Activated gamma-delta T cell treated with anti-CD3 and anti-CD28 coated beads, Interleukin-2, amount 50 U/mL, for 16 hours (primary cell): ENCODE measurements at places on chromosomes 1 and 21.

DNA sequence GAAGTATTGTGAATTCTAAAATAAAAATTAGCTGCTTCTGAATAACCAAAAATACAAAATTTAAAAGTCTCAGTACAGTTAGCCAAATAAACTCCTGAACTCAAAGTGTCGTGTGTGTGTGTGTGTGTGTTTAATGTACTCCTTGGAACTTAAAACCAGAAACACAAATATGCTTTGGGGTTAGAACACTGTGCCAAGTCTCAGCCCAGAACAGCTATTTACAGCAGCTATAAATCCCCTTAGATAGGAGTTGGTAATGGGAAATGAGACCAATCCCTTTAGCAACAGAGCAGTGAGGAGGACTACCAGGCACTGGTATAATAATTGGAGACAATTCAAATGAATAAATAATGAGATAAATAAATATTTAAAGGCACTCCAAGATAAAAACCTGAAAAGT lies 83.1 kb downstream of the PATJ start:
- no peak for DNase-seq

- no peak for DNase-seq
These were observed 78.8 kb upstream of the KLHDC7A start for GRCh38 chr1:18401921-18402320.

DNA sequence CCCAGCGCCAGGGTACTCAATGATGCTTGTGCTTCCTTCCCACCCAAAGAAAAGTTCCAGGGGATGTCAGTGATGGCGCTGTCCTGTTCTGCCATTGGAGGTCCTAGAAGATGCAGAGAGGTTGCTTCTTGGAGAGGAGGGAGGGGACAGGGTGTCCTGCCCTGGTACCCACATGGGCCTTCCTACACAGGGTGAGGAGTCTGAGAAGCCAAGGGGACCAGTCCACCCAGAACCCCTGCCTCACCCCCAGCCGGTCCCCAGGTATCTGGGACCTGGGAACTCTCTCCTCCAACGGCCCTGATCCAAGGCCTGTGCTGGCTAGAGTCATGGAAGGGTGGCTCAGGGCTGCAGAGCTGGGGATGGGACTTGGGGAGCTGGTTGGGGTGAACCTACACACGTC lies 259.4 kb downstream of the KCNJ6 start:
- DNase-seq: no peak

GRCh38 chr21:40095477-40095876 lies 228.2 kb downstream of the PCP4 start:
- no peak for DNase-seq

DNA sequence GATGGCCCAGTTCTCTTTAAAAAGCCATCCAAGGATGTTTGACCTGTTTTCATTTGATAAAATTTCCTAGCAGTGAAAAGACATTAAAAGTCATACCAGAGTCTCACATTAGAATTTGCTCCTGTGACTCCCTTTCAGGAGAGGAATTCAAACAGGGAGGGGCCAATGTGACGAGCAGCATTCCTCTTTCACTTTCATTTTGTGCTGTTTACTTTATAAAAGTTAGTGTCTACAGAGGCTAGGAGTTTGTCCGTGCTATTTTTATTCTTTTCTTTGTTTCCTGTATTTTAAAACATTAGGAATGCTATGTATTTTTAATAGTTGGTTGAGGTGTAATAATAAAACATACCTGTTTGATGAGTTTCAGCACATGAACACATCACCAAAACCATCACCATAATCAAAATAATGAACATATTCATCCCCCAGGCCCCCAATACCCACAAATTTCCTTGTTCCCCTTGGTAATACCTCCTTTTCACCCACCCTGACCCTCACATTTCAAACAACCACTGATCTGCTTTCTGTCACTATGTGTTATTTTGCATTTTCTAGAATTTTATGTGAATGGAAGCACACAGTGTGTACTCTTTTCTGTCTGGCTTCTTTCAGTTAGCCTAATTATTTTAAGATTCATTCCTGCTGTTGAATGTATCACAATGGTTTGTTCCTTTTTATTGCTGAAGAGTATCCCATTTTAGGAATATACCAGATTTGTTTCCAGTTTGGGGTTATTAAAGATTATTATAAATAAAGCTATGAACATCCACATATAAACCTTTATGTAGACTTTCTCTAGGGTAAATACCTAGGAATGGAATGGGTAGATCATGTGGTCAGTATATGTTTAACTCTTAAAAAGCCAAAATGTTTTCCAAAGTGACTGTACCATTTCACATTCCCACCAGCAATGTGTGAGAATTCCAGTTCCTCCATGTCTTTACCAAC lies 129.5 kb downstream of the TENT5C start:
- DNase-seq: no peak

- DNase-seq: no peak
These were observed 87.4 kb downstream of the GLUL start for GRCh38 chr1:182304218-182304617.

- DNase-seq: no peak
These were observed 25.8 kb downstream of the IL6R start for GRCh38 chr1:154430903-154431302.

GRCh38 chr1:14282707-14283106 lies 315.8 kb upstream of the KAZN start:
- DNase-seq: no peak

DNA sequence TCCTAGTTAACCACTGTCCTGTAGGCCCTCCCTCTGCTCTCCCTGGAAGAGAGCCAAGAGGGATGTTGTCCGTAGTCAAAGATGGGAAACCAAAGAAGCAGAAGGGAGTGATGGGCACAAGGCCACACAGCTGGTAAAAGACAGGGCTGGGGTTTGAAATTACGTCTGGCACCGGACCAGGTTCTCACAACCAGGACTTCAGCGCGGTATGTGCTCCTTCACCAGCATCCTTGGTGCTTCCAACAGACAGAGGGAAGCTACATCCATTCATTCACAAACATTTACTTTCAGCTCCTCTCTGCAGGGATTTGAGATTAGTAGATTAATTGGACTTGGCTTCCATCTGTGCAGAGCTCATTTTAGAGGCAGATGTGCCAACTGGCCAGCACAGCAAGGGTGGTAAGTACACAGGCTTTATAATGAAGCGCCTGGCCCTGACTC lies 191.2 kb downstream of the TRABD2B start:
- DNase-seq: no peak

DNA sequence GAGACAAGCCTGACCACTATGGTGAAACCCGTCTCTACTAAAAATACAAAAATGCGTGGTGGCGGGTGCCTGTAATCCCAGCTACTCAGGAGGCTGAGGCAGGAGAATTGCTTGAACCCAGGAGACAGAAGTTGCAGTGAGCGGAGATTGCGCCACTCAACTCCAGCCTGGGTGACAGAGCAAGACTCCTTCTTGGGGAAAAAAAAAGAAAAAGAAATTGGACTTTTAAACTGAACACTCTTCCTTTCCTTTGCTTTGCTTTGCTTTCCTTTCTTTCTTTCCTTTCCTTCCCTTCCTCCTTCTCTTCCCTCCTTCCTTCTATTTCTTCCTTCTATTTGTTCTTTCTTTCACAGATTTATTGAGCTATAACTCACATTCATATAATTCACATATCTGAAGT lies 43.3 kb upstream of the PUM1 start:
- DNase-seq: no peak

DNA sequence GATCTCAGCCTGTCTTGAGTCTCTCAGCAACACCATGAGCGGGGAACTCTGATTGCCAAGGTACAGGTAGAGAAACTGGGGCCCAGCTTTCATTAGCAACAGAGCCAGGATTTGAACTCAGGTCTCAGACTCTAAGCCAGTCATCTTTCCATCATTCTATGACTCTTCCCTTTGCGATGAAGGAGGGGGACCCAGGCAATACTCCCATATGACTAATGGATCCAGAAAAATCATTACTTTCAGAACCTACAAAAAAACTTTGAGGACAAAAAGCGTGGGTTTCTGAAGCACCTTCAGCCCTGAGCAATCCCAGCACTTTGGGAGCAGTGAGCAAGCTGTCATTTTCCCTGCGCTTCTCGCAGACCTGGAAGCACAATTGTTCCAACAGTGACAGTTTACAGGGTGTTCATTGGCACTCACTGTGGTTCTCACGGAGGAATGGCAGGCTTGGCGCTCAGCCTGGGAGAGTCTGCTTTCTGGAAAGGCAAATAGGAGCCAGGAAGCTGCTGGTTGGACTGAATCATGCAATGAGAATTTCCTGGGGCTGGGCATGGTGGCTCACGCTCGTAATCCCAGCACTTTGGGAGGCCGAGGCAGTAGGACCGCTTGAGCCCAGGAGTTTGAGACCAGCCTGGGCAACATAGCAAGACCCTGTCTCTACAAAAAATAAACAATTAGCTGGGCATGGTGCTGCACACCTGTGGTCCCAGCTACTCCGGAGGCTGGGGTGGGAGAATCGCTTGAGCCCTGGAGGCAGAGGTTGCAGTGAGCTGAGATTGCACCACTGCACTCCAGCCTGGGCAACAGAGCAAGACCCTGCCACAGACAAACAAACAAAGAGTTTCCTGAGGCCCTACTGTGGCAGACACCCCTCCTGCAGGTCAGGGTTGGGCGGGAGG lies 40.1 kb downstream of the SLC2A7 start:
- no peak for DNase-seq

- DNase-seq: no peak
These were observed 8.0 kb downstream of the CHODL start for GRCh38 chr21:18252680-18253079.

- no peak for DNase-seq
These were observed 29.0 kb downstream of the PPFIA4 start for GRCh38 chr1:203055161-203055799.

- no peak for DNase-seq
These were observed 405.0 kb downstream of the CAMTA1 start for GRCh38 chr1:7190261-7190660.

- DNase-seq: no peak
These were observed 760.1 kb upstream of the NEGR1 start for GRCh38 chr1:73042403-73042802.

GRCh38 chr1:84442256-84442655 lies 36.8 kb upstream of the RPF1 start:
- DNase-seq: no peak

GRCh38 chr1:86273066-86273465 lies 116.5 kb upstream of the COL24A1 start:
- no peak for DNase-seq

- DNase-seq: no peak
These were observed 636 bp upstream of the CAMK2N1 start for GRCh38 chr1:20486457-20487235.

DNA sequence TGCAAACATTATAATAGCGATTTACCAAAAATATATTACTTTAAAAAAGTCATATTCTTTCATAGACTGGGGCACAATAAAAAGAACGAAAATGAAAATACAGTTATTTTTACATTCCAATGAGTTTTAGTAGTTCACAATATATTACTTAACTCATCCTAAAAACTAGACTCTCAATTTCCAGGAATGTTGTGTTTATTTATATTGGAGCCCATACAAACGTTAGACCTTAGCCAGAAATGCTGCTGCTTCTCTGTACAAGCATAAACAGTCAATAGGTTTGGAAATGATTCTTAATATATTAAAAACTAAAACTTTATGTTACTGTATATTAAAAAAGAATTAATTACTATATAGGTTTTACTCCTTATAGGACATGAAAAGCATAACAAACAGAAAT lies 302.3 kb downstream of the BRINP3 start:
- no peak for DNase-seq

DNA sequence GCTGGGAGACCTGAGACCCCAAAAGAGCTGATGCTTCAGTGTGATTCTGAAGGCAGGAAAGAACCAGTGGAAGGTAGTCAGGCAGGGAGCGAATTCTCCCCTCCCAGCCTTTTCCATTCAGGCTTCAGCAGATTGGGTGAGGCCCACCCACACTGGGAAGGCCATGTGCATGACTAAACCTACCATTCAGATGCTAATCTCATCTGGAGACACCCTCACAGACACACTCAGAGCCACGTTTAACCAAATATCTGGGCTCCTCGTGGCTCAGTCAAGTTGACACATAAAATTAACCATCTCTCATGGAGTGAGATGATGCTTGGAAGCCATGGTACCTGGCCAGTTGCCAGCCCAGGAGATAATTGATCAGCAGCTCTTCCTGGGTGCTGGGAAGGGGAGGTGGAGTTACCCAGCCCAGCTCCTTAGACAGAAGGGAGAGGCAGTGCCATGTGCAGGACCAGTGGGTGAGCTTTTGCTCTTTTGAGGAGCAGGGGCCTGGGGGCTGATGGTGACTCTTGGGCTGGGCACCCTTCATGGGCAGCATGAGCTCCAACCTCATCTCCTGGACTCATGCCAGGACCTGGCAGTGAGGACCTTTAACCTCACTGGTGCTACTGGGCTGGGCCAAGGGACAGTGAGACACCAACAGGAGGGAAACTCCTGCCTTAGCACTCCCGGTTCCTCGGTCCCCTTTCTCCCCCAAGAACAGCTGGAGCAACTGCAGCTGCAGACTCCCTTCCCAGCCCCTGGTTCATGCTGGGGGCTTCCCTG lies 89.0 kb upstream of the ACTL8 start:
- DNase-seq: no peak
